SK-MEL-5 (cell line): ENCODE measurements at places on chromosomes 7 and 10.

DNA sequence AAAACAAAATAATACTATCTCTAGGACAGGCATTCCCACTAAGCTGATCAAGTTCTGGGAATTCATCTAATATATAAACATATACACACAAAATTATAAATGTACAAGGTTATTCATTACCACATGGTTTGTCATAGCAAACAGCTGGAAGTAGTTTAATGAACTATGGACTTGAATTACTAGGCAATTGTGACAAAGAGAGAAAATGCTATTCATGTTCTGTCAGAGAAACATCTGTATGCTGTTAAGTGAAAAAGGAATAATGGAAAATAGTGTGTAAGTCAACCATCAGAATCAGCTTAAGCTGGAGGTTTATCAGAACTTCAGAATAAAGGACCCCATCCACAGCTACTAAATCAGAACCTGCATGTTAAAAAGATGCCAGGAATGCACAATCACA is 2.8 kb downstream of the ZNF248 start:
- no peak for DNase-seq

DNA sequence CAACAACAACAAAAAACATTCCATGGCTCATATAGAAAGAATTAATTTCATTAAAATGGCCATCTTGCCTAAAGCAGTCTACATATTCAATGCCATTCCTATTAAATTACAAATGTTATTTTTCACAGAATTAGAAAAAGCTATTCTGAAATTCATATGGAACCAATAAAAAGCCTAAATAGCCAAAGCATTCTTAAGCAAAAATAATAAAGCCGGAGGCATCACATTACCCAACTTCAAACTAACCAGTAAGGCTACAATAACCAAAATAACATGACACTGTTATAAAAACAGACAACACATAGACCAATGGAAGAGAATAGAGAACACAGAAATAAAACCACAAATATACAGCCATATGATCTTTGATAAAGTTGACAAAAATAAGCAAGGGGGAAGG is 330.4 kb downstream of the KIF20B start:
- no peak for DNase-seq

DNA sequence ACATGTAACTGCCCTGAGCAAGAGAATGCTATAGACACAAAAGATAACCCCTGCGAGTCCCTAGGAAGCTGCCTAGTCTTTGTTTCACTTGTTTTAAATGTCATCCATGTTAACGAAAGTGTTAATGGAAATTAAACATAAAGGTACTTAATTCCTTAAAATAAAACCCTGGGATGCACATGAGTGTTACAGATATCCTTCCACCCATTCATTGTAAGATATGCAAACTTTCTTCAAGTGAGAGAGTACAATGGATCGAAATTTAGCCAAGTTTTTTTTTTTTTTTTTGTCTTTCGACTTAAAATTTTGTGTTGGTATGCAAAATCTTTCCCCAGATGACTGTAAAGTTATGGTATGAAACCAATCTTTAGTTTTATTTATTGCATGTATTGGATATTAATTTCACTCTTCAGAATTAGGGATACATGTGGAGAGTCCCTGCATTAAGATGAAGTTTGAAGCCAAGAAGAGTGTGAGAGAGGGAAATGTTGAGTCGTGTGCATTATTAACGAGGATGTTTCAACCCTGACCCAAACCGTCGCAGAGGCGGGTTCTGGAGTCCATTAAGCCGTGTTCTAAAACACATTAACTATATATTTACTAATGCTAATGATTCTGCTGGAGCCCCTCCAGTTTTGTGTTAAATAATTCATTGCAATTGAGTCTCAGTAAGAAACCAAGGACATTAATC is 1.6 kb downstream of the CDK14 start:
- no peak for DNase-seq

GRCh38 chr10:120685136-120685535 is 166.0 kb upstream of the WDR11 start:
- DNase-seq, result no peak

GRCh38 chr7:20279979-20280378 is 50.7 kb upstream of the ITGB8 start:
- no peak for DNase-seq

DNA sequence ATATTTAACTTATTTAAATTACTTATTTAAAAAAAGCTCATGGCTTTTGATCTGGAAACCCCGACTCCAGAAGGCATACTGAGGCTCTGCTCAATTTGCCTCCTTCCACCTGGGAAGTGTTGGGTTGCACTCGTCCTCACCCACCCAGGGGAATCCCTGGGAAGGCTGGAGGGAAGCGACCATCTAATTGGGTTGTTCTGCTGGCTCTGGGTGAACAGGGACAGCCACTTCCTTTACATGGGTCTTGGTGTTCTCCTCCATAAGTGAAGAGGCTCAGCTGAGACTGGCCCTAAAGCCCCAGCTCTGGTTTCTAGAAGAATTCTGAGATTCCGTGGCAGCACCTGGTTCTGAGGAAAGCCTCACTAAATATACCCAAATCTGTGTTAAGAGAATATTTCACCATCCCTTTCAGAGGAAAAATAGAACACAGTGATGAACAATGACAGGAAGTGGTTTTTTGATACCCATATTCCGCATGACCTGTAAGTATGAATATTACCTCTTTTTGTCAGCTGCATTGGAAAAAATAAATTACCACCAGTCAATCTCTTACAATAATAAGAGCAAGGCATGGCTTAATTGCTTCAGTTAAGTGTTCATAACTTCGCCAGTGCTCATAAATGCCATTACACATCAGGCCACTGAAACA is 131.1 kb upstream of the SHH start:
- no peak for DNase-seq

- no peak for DNase-seq
Measured at GRCh38 chr7:112721366-112721765, 68.8 kb downstream of the TMEM168 start.

- no peak for DNase-seq
Measured at GRCh38 chr10:123009105-123009820, 457 bp downstream of the ACADSB start.

DNA sequence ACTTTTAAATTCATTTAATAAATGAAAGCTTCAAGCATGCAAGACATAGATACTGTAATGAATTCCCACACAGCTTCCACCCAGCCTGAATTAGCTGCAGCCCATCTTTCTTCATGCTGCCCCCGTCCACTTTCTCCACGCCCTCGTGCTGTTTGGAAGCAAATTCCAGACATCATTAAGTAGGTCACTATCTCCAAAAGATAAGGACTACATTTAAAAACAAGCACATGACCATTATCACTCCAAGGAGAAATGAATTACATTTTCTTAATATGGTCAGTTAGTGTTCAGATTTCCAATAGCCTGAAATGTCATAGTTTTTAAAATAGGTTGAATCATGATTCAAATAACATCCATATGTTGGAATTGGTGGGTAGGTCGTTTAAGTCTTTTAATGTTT is 24.3 kb downstream of the LMTK2 start:
- DNase-seq, result no peak

GRCh38 chr10:50216418-50216817 is 34.9 kb downstream of the ASAH2 start:
- no peak for DNase-seq

DNA sequence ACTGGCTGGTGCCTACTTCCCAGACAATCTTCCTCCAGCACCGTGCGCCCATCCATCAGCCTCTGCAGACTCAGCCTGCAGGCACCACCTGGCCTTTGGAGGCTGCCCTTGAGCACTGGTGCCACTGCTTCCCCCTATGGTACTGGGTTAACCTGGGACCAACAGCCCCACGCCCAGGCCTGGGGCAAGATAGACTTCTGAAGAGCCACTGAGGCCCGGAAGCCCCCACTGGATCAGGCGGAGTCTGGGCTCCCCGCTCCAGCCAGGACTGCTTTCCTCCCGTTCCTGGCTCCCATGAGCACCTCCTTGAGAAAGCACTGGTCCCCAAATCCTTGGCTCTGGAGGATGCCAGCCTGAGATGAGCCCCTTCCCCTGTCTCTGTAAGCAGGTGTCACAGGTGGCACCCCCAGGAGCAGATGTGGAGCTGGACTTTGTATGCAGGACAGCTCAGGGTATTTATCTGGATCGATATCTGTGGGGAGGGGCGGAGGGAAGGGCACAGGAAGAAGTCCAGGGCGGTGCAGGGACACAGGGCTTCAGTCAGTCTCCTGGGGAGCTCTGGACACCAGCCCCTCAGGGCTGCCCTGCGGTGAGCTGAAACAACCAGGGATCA is 206.5 kb upstream of the PPP2R2D start:
- no peak for DNase-seq

GRCh38 chr7:148898845-148899484 is 14.9 kb upstream of the EZH2 start:
- peak; percentile 19 for DNase-seq

GRCh38 chr10:49327036-49327813 is 28.3 kb downstream of the C10orf71 start:
- DNase-seq, result no peak

GRCh38 chr10:129836253-129836652 is 127.8 kb downstream of the EBF3 start:
- DNase-seq, result no peak

DNA sequence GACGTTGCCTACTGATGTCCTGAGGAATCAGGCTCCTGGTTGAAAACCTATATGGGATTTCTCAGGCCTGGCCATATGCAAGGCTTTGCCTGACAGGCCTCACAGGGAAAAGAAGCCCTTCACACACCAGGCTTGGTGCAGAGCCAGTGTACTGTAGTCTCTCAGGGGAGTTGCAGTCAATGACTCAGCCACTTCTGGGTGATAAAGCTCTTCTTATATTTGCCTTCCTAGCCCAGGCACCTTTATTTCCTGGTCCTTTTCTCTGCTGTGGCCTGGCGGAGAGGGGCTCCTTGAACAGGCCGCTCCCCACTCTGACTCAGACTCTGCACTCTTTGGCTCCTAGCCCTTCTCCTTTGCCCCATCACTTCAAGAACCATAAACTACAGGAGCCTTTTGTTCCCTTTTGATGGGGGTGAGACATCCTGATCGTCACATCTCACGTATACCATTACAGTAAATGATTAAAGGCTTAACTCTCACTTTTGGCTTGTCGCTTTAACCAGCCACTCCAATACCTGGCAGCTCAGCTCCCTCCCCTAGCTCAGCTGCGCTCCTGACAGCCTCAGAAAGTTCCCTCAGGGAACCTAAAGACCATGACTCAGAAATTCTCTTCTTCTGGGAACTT is 33.5 kb downstream of the DPY19L1 start:
- DNase-seq, result peak; percentile 95

DNA sequence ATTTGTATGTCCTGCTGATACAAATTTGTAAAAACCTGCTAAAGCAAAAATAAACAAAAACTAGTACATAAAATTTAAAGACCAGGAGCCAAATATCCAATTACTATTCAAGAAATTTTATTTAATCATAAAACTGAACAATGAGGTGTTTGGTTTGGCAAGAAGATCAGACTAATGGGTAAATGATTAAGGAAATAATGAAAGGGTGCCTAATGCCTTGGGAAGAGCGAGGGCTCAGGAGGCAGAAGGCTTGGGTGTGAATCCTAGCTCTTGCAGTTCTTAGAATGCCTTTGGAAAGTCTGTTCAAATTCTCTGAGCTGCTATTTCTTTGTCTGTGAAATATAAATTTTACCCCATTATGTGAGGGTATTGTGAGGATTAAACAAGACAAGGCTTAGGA is 32.4 kb downstream of the NAPEPLD start:
- DNase-seq, result no peak

DNA sequence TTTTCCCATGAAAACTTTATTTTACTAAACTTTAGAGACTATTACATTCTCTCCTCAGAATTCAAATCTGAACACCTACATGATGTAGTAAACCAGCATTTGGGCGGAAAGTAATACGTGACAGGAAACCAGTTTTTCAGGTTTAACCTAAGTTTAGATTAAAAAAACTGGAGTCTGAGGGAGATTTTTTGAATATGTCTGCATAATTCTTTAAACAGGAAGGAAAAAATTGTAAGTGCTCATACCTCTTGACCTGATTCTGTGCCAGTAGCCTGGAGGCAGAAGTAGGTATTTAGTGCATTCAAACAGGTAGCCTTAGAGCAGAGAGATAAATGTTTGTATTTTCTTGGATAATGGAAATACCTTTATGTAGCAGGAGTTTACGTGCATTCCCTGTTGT is 224.3 kb downstream of the MDFIC start:
- DNase-seq, result no peak

GRCh38 chr10:103069453-103070331 is 123.4 kb downstream of the NT5C2 start:
- DNase-seq, result peak; percentile 45

- DNase-seq, result no peak
Measured at GRCh38 chr10:132790934-132791829, 5.2 kb upstream of the NKX6-2 start.

GRCh38 chr7:100892364-100893317 is 3.0 kb downstream of the ACHE start:
- DNase-seq, result no peak

DNA sequence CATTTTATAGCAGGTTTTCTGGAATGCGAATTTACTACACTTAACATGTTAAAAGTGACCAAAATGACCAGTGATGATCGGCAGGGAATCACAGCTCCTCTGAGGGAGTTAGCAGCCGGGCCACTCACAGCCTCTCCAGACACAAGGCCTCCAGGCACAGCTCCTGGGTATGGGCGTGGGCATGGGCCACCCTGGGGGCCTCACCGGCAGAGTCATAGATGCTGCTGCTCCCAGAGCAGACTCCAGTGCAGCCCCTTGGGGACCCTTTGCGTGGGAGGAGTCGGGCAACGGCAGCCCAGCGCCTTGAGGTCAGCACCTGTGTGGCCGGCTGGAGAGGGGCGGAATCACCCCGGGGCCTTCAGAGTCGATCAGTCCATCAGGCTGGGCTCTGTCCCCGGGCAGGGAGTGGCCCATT is 8.6 kb downstream of the KNDC1 start:
- DNase-seq, result no peak

DNA sequence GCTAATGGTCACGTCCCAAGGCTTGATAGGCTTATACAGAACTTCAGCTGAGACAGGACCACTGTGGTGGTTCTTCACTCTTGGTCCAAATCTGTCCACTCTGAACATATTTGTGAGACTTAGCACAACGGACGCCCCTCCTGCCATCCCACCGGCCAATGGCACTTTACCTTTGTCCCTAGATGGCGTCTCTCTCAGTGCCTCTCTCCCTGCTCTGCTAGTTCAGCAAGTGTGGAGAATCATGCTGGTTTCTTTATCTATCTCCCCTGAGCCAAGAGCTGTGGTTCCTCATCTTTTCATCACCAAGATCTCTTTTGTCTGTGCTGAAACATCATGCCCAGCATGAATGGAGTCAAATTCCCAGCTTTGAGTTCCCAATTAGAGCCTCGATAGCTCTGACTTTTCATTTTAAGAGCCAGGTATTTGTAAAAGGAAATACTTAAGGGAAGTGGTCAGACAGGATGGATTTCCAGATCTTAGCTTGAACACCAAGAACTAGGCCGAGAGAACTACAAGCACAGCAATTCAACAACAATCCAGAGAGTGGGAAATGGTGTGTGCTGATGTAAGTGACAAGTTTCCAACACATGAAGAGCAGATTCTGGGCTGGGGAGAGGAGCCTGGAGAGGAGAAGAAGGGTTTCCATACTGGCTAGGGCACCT is 69.5 kb downstream of the ZNF800 start:
- DNase-seq, result no peak

- no peak for DNase-seq
Measured at GRCh38 chr10:50512214-50512595, 111.6 kb downstream of the SGMS1 start.
